DMS 273 treated with DMSO at 0.1 percent for 48 hours (cell line): ENCODE measurements at places on chromosomes 7 and 10.

DNA sequence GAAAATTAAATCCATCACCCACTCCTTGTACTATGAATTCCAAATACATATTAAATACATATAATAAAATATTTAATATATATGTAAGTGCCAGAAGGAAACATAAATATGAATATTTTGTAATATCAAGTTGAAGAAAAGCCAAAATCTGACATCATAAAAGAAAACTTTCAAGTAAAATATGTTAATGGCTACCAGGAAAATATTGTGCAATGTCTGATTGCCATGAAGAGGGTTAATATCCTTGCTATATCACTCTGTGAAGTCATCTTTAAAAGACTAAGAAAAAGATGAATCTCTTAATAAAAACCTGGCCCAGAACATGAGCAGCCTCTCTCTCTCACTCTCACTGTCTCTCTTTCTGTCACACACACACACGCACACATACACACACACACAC, 130.2 kb downstream of the EGFR start:
- DNase-seq: no peak

- no peak for DNase-seq
Observed at GRCh38 chr7:80869106-80869784, 49.6 kb downstream of the SEMA3C start.

DNA sequence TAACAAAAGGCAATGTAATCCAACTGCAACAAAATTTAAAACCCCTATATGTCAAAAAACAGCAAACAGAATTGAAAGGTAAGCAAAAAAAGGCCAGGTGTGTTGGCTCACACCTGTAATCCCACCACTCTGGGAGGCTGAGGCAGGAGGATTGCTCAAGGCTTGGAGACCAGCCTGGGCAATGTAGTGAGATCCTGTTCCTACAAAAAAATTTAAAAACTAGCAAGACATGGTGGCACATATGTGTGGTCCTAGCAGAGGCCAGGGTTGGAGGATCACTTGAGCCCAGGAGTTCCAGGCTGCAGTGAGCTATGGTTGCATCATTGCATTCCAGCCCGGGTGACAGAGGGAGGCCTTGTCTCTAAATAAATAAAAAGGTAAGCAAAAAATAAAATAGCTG, 212.1 kb upstream of the KLF14 start:
- DNase-seq: no peak

DNA sequence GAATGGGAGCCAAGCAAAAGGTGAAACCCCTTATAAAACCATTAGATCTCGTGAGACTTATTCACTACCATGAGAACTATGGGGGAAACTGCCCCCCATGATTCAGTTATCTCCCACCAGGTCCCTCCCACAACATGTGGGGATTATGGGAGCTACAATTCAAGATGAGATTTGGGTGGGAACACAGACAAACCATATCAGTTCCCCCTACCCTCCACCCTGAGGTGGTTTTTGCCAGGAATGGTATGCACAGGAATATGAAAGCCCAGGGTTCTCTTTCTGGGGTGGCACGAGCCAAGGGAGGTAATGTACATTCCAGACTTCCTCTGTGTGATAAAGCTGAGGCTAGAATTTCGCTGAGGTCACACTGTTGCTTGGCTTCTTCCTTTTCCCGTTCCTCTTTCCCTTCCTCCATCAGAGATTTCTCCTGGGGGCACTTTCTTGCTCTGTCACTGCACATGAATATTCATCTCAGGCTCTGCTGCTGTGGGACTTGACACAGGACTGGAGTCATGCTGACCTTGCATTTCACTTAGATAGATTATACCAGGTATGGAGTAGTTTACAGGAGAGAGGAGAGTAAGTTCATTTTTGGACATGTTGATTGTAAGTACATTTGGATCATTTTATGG, 347.0 kb upstream of the MTPN start:
- no peak for DNase-seq

DNA sequence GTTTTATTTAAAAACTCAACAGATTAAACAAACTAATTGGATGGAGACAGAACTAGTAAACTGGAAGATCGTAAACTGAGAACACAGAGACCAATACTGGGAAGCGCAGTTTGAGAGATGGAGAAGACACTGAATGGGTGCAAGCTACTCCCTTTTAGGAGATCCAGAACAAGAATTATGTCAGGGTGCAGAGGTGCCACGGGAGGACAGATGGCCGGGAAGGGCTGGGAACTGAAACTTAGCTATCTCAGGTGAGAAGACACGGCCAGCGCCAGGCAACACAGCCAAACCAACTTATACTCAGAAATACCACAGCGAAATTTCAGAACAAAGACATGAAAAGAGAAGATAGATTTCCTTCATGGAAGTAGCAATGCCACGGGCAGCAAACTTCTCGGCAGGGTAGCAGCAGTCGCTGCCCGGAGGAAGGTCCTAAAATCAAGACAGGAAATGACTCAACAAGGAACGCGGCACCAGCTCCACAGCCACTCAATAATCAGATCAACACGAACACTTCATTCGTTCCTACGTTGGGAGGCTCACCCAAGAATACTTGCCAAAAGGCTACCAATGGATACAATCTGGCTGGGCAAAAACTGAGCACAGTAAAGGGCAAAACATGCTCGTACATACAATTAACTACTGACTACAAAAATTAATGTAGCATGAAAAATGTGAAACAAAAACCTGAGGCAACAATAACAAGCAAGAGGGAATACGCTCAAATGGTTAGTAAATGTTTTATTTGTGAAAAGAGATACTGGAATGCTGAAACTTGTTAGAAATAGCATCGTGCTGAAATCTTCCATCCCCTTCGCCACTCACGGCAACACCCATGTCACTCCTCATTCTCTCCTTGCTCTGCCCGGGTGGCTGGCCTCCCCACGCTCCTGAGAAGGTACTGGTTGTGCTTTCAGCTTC, 2.2 kb upstream of the LRRC27 start:
- DNase-seq: no peak

GRCh38 chr7:134804854-134805253, 25.4 kb downstream of the CALD1 start:
- no peak for DNase-seq

- no peak for DNase-seq
Observed at GRCh38 chr7:121160150-121161008, 168.4 kb upstream of the WNT16 start.

DNA sequence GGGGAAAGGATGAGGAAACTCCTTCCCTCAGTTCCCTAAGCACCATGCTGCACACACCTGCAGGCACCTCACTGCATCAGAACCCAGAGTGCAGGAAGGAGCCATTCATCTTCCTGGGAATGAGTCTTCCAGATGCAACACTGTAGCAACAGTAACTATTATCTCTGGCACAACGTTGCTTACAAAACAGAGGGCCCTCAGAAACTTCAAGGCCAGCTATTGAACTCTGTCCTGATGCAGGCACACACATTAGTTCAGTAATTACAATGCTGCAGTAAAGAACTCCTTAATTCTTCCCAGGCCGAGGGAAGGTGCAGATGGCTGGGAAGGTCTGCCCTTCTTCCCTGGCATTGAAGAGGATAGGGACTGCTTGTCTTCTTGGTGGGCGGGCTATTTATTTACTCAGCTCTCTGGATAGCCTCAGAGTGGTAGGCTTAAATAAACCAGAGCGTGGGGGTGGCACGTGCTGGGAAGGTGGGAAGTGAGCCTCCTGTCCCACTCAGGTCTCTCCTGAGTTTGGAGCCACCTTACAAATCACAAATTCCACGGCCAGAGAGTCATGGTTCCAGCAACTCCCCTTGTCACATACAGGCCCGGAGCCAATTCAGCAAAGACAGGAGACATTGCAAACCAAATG, 125.1 kb upstream of the JCAD start:
- no peak for DNase-seq

GRCh38 chr7:131369354-131369753, 41.7 kb downstream of the MKLN1 start:
- DNase-seq: no peak

DNA sequence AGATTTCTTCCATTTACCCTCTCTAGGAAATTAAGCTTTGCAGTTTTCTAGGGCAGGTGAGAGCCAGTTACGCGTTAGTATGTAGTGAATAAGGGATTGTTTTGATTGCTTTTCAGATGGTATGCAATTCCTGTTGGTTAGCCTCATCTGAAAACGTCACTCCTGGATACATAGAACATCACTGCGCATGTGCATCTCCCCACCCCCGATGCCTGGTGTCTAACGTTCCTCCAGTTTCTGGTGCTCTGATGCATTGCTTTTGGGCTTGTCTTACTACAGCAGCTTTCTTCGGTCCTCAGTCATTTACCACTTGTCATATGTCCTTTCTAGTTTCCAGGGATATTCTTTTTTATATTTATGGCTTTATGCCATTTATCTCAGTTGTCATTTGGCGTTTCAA, 22.5 kb downstream of the MLLT10 start:
- no peak for DNase-seq

- no peak for DNase-seq
Observed at GRCh38 chr7:118076564-118076963, 107.4 kb upstream of the LSM8 start.

- DNase-seq: peak; percentile 52
Observed at GRCh38 chr7:76358011-76358480, 745 bp downstream of the YWHAG start.

GRCh38 chr7:129783584-129783919, 169.2 kb downstream of the UBE2H start:
- no peak for DNase-seq

DNA sequence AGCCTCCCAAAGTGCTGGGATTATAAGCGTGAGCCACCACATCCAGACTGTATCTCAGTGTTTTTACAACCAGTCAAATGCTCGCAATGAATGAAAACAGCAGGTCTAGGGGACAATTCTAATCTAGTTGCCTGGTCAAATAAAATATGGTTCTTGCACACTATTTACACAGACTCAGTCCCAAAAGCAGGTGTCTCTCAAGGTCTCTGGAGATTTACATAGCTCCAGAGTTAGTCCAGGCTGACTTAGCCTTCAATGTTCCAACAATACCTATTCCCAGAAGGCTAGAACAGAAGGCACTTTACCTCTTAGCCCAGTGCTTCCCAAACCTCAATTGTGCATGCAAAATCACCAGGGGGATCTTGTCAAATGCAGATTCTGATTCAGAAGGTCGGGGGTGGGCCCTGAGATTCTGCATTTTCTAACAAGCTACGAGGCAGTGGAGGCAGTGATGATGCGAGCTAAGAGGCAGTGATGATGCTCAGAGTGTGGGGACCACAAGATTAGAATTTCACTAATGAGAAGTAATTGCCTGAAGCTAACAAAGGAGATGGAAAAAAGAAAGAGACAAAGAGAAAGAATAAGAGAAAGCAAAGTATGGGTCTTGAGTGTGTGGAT, 6.4 kb downstream of the KIAA1549 start:
- DNase-seq: no peak

- DNase-seq: no peak
Observed at GRCh38 chr7:15750727-15751126, 64.2 kb upstream of the MEOX2 start.

- no peak for DNase-seq
Observed at GRCh38 chr10:70747192-70747965, 37.8 kb downstream of the TBATA start.

- DNase-seq: no peak
Observed at GRCh38 chr7:30598121-30598876, 3.6 kb downstream of the GARS1 start.

DNA sequence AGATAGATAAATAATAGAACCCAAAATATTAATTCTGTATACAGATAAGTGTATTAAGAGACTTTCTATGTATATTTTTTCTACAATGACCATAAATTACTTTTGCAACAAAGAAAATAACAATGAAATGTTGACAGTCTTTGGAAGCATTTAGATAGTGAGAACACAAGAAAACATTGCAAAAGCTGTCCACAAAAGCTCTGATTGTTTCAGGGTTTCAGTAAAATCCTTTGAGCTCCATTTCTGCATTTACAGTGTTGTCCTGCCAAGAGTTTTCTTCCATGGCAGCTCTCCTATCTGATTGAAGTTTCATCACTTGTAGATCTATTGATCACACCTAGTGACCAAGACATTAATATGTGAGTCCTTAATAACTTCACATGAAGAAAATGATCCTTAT, 321.8 kb downstream of the GPR37 start:
- no peak for DNase-seq

DNA sequence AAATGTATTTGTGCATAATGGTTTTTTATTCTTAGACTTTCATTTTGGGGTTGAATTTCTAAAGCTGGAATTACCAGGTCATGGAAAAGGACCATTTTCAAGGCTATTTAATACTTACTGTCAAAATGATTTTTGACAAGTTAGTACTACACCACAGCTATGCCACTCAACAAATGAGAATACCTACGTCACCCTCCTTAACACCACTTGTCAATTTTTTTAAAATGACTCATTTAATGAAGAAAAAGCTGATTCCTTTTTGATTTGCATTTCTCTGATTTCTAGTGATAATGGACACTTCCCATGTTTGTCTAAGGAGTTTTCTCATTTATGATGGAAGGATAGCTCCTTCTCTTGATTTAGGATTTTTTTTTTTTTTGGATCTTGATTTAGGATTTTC, 63.3 kb downstream of the VSTM4 start:
- no peak for DNase-seq

DNA sequence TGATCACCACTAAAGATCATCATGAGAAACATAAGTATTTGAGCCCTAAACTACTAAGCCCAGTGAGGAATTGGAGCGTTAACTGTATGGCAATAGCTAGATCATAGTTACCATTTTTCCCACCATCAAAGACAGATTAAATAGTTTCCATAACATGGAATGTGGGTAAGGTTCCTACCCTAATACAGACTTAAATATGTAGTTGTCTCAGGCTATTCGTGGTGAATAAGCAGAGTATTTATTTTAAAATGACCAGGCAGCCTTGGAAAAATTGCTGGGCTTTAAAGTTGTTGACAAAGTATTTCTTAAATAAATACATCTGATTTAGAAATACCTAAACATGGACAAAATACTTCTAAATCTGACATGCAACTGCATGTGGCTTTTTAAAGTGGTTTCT, 106.8 kb downstream of the NT5C2 start:
- DNase-seq: no peak

DNA sequence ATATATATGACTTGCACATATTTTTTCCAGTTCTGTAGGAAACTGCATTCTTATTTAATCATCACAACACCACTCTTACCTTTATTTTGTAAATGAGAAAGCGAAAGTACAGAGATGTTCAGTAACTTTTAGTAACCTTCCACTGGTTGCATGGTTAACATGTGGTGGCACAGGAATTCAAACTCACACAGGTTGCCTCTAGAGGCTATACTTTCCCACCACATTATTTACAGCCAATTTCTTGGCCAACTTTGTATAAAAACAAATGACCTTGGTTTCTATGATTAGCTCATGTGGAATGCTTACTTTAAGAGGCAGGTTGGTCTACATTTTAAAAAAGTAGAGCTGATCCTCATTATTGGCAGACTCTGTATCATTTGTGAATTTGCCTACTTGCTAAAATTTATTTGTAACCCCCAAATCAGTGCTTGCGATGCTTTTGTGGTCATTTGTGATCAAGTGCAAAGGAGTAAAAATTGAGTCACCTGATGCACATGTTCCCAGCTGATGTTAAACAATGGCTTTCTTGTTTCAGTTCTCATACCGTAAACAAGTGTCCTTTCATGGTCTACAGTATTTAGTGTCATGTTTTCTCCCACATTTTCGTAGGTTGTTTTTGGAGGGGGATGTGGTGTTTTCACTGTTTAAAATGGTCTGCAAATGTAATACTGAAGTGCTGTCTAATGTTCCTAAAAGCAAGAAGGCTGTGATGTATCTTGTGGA, 14.8 kb downstream of the BBS9 start:
- no peak for DNase-seq
